ENCODE measurements at places on chromosomes 6 and 20.

DNA sequence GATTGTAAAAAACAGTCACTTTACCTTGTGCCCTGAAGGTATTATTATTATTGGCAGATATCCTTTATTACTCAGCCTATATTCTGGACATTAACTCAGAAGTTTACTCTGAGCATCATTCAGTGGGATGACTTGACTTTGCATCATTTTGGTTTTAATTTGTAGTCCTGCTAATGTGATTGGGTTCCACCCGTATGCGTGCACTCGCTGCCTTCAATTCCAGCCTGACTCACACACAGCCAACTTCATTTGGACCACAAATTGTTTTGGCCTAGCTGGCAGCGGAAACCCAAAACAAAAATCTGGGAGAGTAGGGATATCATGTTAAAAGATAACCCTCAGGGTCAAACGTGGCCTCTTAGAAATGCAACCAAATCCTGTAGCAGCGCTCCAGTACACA lies 704.4 kb upstream of the SLC35B3 start:
- no peak for DNase-seq

DNA sequence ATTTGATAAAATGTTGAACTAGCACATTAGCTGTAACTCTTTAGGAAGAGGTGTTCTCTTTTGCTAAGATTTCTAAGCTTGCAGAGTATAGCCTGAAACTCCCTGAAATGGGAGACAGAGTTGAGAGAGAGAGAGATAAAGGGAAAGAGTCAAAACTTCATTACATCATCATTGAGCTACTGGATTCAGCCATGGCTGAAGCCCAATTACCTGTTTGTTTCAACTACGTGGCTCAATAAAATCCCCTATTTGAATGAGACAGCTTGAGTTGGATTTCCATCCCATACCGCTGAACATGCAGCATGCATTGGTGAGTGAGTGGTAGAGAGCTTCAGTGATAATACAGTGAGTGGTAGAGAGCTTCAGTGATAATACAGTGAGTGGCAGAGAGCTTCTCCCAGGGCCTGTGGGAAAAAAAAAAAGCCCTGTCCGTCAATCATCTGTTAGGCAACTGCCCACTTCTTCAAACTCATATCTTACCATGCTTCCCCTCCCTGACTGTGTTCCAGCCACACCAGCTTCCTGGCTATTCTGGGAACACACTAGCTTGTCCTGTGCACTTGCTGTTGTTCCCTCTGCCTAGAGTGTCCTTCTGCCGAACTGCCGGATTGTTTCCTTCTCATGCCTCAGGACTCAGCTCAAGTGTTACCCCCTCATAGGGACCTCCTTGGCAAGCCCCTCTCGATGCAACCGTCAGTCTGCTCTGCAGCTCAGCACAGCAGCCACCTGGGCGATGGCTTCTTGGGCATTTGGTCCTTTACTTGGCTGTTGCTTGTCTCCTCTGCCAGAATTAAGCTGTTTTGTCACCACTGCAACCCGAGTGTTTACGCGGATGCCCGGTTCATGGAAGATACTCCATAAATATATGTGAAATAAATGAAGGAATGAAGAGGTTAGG lies 91.3 kb upstream of the EYA2 start:
- no peak for DNase-seq

DNA sequence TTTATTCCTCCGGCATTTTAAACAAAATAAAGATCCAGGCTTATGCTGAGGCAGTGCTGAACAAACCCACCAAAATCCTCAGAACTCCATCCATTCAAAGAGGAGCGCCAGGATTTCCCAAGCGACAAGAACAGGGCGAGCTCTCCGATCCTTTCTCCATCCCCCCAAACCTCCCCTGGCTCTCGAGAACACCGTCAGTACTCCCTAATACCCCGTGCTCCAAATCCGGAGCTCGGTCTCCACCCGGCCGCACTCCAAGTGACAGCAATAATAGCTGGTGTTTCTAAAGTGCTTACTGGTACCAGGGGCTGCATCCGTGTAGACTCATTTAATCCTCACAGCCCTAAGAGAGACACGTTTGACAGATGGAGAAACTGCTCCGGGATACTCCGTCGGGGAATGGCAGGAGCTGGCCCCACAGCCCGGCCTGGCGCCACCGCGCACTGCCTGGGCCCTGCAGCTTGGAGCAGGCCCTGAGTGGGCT lies 277.1 kb upstream of the QKI start:
- DNase-seq: no peak

- no peak for DNase-seq
Observed at GRCh38 chr6:16251706-16252105, 13.3 kb downstream of the GMPR start.

DNA sequence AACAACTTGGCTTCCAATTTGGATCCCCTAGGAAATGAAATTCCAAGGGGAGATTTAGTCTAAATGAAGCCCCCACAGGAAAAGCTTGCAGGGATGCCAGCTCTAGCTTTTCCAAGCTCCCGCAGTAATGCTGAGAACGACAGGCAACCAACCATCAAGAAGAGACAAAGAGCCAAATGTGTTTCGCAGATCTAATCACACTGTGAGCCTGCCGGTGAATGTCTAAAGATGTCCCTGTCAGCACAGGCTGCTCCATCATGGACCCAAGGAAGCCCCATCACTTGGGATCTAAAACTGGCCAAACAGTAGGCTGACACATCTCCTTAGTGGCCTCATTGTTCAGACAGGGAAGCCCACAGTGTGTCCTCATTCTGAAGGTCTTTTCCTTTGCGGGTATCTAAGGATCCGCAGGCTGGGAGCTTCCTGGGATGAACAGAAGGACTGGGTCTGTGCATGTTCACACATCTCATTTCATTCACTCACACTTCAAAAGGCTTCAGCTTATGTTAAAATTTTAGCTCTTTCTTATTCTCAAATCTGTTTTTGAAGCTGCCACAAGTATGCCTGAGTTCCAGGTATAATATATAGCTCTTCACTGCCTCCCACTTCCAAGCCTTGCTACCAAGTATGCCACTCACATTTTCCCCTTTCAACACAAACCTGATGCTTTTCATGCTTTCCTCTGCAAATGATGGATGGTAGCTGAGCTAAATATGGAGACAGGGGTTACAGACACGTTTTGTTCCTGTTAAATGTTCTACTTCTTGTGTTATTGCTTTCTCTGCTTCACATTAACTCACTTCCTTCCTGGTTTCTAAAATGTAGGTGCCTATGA lies 229.8 kb downstream of the HIVEP2 start:
- no peak for DNase-seq

DNA sequence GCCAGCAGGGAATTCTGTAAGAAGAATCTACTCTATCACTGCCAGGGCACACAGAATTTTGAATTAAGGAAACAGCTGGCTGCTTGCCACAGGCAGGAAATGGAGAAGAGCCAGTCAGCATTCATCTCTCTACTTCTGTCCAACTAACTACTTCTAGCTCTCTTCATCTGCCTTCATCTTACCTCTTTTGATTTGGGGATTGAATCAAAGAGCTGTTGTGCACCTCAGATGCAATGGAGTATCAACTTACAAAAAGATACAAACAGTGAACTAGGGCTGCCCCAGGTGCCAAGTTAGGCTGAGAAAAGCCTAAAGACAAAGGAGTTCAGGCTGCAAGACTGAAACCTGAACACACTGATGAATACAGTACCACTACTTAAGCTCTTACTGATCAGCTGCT lies 82.0 kb downstream of the PTPRK start:
- DNase-seq: no peak

DNA sequence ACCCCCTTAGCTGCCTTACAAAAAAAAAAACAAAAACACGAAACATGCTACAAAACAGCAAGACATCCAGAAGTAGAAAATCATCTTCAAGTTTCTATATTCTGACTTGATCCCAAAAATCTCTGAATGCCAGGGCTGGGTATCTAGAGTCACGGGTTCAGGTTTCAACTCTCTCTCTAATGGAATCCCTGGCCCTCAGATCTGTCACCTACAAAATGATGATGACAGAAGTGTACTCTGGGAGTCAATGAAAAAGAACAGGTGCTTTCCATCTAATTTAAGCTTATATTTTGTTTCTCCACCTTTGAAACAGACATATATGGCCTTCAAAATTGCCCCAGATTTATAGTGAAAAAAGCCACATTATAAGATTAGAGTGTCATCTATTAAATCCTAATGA lies 18.3 kb downstream of the RTN4IP1 start:
- DNase-seq: no peak
